ENCODE measurements at places on chromosomes 16 and 17. TPM values are rescaled to one million over a fixed set of nuclear protein-coding genes. Genes with fewer than 3 reads are reported as not detected.

- no peak overlapping the region for H3K4me3 ChIP-seq
- H3K27ac ChIP-seq: no peak overlapping the region
- H3K4me1 ChIP-seq: peaks cover 61% of the 10 kb centered on the region
- no peaks in the 10 kb centered on the region for H3K27me3 ChIP-seq
- H3K36me3 ChIP-seq: peaks cover 35% of the 10 kb centered on the region
These were observed 18.9 kb downstream of the IKZF3 start for GRCh38 chr17:39845052-39845846.

- no peak for DNase-seq
- H3K4me1 ChIP-seq: peaks cover 2% of the 10 kb centered on the region
- H3K36me3 ChIP-seq: peaks cover 4% of the 10 kb centered on the region
- H3K4me3 ChIP-seq: no peak overlapping the region
- H3K27me3 ChIP-seq: no peaks in the 10 kb centered on the region
These were observed 19.6 kb upstream of the PDK2 start for GRCh38 chr17:50075446-50076032.

- peaks cover 84% of the 10 kb centered on the region for H3K27me3 ChIP-seq
- no peak overlapping the region for H3K27ac ChIP-seq
- H3K36me3 ChIP-seq: no peaks in the 10 kb centered on the region
- no peak overlapping the region for H3K4me3 ChIP-seq
- no peak for DNase-seq
- peaks cover 12% of the 10 kb centered on the region for H3K4me1 ChIP-seq
These were observed 16.5 kb upstream of the ZFHX3 start for GRCh38 chr16:73064212-73064993.

- no peak overlapping the region for H3K27ac ChIP-seq
- H3K36me3 ChIP-seq: peaks cover 23% of the 10 kb centered on the region
- no peak for DNase-seq
- H3K4me3 ChIP-seq: no peak overlapping the region
- no peaks in the 10 kb centered on the region for H3K27me3 ChIP-seq
- H3K4me1 ChIP-seq: no peaks in the 10 kb centered on the region
These were observed 59.1 kb downstream of the NEUROD2 start for GRCh38 chr17:39548494-39549225.

The NHERF2 gene
- total RNA-seq: 1.1 TPM

The SEPHS2 gene
- 52.2 TPM for total RNA-seq

The SOX9 gene
- total RNA-seq: not detected

DNA sequence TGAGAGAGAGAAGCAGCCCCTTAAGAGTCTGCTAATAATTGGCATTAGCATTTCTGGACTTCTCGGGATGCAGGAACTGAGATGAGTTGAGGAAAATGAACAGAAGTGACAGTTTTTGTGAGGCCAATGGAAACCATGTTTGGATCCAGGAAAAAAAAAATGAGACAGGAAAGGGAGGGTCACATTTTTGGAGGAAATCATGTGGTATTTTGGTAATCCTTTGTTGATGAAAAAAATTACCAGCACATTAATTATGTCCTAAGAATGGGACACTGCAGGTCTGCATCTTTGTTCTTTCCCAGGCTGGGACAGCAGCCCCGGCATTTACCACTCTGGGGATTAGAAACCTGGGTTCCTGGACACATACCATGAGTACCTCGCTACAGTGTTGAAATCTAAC lies 109.9 kb upstream of the ZFHX3 start:
- H3K27ac ChIP-seq: no peak overlapping the region
- no peaks in the 10 kb centered on the region for H3K4me1 ChIP-seq
